ENCODE measurements at places on chromosomes 16 and 17.
A peak's percentile ranks its signal among the peaks of the same experiment; 100 is the strongest.

GRCh38 chr17:74369221-74369620 is 1.9 kb downstream of the GPR142 start:
- no peak for DNase-seq

GRCh38 chr17:66784621-66785364 is 50.1 kb upstream of the CACNG5 start:
- no peak for DNase-seq

DNA sequence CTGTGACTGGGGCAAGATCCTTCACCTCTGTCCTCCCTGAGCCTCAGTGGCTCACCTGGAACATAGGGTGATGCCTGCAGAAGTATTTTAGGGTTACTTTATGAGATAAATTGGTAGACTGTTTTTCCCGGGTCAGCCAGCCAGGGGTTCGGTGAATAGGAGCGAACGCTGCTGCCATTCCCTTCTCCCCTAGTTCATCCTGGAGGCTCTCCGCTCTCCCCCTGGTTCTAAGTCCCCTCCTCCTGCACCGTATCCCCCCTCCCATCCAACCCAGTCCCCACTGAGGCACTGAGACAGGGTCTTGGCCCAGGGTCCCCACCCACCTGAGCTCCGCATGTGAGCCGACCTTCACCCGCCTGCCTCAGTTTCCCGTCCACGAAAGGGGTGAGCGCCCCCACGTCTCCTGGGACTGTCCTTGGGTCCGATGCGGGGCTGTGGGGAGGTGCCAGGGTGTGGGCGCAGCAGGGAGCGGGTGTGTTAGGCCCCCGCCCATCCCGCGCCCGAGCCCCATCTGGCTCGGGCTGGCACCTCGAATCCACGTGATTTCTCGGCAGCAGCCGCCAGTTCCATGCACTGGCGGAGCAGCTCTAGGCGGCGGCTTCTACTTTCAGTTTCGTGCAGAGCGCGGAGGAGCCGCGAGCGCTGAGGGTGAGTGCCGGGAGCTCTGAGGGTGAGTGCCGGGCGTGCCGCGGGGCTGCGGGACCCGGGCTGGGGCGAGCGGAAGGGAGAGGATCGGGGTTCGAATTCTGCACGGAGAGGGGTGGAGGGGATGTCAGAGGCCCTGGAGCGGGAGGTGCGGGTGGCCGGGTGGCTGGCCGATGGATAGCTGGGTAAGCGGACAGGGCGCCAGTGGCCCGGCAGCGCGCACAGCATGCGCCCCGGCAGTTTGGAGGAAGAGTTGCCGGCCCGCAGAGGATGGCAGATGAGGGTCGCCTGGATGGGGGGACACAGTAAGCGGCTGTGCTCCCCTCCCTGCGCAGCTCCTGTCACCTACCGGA is at the start of gene NLRC5:
Gene NLRC5 (plus strand): TSS at position 610 of the 998 bp plus-strand sequence. CDS start 31,156 bp downstream, outside the sequence.
- peak; percentile 86 for DNase-seq

DNA sequence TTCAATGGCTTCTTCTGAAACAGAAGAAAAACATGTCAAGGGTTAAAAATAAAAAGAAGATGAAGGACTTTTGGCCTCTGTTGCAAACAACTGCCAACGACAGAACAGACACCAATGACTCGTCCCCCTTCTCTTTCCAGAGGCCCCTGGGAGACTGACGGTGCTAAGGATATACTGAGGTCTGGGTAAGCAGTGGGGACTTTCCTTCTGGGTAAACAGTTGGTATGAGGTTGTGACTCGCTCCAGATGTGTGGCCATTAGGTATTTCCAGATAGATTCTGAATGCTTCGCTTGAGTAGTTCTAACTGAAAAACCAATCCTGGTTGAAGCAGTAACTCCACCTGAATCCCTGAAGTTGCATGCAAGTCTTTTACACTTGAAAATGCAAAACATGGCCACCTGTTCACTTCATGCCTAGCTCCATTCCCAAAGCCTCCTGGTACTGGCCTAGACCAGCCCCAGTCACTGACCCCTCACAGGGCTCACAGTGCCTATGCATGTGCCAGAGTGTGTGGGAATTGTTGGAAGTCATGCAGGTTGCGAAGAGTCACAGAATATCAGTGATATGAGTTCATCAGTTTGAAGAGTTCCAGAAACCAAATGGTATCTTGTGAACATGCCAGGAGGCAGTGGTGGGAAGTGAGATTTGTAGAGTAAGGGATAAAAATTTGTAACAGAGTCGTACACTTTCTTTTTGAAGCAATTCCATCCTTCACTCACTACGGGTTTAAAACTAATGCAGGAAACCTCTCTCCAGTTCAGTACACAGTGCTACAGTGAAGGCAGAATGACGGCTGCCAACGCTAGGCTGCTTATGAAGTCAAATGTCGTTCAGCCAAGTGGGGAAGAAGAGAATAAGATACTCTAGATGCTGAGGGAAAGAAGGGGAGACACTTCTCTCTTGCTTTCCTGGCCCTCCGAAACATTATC is 217.8 kb downstream of the ZFHX3 start:
- DNase-seq = no peak

DNA sequence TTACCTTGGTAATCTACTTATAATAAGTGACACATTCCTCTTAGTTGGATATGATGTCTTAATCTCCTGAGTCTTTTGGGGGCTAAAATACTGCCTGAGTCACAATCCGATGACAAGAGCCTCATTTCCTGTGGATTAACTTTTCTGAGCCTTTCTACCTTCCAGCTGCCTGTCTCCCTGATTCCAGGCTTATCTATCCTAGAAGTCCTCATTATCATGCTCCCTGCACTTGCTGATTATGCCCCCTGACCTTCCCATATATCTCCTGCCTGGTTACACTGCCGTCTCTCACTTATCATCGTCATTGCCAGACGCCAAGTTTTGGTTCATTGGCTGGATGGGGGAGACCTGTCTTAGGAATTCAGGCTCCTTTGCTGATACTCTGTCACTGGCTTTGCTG is 727.4 kb upstream of the CA10 start:
- DNase-seq = no peak

All from CD8-positive, alpha-beta memory T cell (primary cell).